Stimulated activated CD4-positive, alpha-beta T cell treated with anti-CD3 and anti-CD28 coated beads, Interleukin-4, amount 100 ng/mL, for 48 hours (primary cell): ENCODE measurements at places on chromosomes 12 and 14.

GRCh38 chr12:124720681-124721500 is 142.8 kb downstream of the SCARB1 start:
- DNase-seq: no peak

DNA sequence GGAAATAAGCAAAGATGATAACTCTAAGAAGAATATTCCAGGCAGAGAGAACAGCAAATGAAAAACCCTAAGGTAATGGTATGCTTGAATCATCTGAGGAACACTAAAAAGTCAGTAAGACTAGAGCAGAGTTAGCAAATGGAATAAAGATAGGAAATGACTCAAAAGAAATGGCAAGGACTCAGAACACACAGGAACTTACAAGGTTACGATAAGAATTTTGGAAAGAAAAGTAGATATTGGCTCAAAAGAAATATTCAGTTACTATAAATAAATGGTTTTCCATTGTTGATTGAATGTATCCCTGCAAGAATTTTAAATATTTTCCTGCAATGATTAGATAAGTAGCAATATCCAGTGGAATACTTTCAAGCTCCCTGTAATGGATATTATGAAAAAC is 705.8 kb downstream of the C12orf50 start:
- no peak for DNase-seq

GRCh38 chr14:57435923-57436322 is 45.5 kb downstream of the NAA30 start:
- DNase-seq: no peak

DNA sequence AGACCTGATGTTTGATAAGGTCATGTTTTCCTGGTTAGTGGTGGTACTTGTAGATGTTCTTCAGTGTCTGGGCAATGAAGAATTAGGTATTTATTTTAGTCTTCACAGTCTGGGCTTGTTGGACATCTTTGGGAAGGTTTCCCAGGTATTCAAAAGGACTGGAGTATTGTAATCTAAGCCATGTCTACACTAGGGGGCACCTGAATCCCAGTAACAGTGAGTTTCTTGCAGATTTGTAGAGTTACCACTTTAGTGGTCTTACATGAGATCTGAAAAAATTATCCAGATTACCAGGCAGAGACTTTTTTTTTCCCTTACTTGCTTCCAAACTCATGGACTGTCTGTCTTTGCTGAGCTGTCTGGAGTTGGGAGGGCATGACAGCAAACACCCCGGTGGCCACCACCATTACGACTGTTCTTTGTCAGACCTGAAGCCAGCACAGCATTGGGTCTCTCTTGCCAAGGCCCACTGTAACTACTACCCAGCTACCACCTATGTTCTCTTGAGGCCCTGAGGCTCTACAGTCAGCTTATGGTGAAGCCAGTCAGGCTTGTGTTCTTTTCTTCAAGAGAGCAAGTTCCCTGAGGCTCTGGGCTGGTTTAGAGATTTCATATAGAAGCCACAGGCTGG is 820.7 kb upstream of the FBXO33 start:
- DNase-seq: no peak

- no peak for DNase-seq
Observed at GRCh38 chr12:120762086-120762485, 36.5 kb downstream of the ACADS start.

GRCh38 chr14:90599748-90600507 is 203.1 kb downstream of the CALM1 start:
- no peak for DNase-seq

GRCh38 chr14:101991352-101991751 is 27.0 kb downstream of the DYNC1H1 start:
- DNase-seq: no peak

DNA sequence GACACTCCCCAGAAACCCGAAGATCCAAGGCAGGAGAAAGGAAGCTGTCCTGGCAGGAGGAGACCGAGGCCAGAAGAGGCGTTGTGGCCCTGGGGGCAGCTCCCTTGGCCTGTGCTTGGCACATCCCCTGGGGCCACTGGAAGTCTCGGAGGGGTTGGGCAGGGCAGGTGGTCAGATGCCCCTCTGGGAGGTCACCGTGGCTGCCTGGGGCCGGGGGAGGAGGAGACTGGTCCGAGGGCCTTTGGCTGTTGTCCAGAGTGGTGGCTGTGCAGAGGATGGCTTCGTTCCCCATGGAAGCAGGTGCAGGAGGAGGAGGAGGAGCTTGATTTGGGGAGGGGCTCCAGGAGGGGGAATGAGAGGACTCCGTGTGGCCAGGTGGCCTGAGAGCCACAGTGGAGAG is 3.3 kb upstream of the NUDT14 start:
- DNase-seq: no peak

- DNase-seq: no peak
Observed at GRCh38 chr14:57388067-57388466, 2.3 kb upstream of the NAA30 start.

DNA sequence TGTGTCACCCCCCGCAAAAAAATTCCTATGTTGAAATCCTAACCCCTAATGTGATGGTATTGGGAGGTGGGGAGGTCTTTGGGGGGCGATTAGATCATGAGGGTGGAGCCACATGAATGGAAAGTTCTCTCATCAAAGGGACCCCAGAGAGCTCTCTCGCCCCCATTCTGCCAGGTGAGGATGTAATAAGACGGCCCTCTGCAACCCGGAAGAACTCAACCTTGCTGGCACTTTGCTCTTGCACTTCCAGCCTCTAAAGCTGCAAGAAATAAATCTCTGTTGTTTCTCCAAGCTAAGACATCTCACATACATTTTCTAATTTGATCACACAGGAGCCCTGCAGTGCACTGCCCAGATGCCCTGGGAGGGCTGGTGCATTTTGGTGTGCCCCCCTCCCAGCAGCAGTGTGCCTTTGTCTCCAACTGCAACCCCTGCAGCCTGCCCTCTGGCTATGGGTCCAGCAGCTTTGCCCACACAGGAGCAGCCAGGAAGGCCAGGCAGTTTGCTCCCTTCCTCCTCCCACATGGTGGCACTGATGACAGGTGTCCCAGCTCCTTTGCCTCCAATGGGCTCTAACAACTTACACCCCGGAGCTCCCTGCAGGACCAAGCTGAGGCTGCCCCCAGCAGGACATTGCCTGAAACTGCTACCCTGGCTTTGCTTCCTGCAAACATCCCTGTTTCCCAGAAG is 59.3 kb downstream of the C14orf132 start:
- no peak for DNase-seq

DNA sequence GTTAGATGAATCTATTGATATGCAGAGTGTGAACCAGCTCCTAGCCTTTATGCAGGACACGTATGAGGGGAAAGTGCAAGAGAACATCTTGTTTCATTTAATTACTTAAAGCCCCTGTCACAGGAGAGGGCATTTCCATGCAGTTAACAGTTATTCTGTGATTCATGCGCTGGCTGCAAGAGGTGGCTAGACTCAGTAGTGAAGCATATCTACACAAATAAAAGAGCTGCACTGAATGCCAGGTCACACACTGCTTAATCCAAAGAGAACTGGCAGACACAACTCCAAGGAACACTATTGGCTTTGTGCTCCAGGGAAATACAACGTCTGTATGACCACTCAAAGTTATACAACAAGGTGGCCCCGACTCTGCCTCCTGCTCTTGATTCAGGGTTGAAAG is 394.1 kb downstream of the C12orf75 start:
- no peak for DNase-seq

DNA sequence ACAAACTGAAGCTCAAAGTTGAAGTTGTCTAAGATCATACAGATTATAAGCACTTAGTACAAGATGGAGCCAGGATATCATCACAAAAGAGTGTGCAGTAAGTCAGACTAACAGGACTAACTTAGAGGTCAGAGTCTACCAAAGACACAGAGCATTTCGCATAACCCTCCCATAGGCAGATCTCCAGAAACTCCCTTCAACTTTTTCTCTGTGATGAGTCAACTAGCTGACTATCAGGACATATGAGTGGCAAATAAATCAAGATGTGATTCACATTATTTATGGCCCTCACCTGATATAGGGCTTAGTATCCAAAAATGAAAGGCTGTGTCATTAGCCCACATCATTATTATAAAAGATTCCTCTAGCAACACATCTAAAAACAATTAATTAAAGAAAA is 484.6 kb downstream of the GALC start:
- no peak for DNase-seq

DNA sequence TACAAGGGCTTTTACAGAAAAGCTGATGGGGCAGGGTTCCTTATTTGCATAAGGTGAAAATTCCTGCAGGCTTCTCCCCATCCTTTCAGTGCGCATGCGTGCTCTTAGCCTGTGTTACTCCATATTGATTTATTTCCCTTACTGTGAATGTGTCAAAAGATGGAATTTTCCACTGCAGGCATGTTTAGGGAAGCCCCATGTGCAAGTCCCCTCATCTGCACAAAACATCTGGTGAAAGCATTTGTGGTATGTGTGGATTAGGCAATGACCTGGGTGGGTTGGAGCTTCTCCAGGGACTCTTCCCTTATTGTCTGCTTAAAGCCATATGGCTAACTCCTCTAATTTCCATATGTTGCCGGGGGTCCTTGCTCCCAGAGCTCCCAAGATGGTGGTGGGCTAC is 912.7 kb upstream of the LRFN5 start:
- DNase-seq: no peak

DNA sequence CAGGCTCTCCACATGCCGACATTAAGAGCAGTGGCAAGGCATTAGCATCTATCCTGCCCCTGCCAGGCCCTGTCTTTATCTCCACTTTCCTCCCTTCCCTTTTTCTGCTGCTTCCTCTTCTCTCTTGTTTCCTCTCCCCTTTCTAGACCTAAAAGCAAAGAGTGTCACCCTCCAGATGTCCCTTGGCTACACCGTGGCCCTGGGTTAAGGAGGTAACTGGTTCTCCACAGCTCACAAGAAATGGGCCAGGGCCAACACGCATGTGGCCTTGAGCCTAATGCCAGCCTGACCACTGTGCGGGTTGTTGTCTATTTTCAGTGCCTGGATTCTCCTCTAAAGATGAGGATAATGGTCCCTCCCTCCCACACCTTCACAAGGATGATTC is 41.7 kb upstream of the DDX11 start:
- no peak for DNase-seq

DNA sequence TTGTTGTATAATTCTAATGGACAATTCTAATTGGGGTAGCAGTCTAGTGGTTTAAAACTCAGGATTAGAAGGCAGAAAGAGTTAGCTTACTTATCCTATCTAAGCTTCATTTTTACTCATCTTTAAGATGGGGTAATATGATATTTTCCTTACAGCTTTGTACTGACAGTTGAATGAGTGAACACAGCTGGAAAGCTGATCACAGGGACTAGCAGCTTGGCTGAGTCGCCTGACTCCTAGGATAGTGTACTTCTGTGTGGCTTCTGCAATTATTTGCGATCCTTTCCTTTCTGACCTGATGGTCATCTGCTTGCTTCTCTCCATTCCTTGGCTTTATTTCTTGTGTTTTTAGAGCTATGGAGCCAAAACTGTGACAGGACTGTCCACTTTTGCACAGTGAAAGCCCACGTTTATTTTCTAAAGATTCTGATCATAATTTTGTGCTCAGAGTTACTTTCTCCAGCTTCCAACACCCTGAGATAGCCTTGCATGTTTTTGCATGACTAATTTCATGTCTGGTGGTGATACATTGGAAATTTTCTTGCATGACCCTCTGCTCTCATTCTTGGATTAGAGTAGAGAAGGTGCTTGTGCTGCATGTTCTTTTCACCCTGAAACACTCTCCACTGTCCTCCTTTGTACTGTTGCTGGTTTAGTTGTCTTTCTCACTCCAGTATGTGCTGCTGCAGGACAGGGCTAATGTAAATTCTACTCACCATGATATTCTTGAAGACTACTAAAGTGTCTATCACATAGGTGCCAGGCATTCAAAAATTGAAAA is 377.0 kb upstream of the ATP2B1 start:
- no peak for DNase-seq

DNA sequence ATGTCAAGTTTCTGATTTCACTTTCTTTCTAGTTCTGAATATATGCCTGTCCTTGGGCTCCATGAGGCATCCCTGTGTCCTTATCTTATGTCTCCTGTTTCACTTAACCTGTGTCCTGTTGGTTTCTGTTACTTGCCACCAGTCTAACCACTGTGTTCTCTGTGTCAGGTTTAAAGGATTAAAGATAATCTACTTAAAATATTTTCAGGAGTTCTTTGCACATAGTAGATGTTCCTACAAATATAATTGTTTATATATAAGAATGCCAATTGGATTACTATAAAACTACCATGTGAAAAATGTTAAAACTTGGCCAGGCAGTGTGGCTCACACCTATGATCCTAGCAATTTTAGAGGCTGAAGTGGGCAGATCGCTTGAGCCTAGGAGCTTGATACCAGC is 406.4 kb downstream of the CCER1 start:
- DNase-seq: no peak

GRCh38 chr14:54475187-54475899 is 13.4 kb downstream of the GMFB start:
- no peak for DNase-seq

GRCh38 chr14:76100236-76100635 is 51.5 kb upstream of the GPATCH2L start:
- DNase-seq: no peak

DNA sequence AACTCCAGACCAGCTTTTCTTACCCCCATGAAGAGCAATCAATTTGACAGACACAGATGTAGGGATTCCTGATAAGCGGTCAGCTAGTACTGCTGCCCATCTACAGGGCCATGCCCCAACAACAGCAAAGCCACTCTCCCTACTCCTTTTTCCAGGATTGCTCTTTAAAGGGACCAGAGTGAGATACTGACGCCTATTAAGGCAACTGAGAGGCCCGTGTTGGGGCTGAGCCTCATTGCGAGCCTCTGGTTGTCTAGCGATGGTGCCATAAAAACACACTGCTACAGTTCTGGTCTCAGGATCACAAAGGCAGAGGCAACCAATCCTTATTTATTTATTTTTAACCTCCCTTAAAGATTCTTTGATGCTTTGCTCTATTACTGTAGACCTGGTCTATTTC is 31.1 kb downstream of the AK7 start:
- DNase-seq: no peak

- DNase-seq: no peak
Observed at GRCh38 chr14:77299771-77300170, 20.9 kb downstream of the POMT2 start.

- DNase-seq: no peak
Observed at GRCh38 chr12:12721814-12722434, 4.8 kb downstream of the CDKN1B start.

- DNase-seq: no peak
Observed at GRCh38 chr14:99578541-99579101, 25.4 kb downstream of the CCDC85C start.

DNA sequence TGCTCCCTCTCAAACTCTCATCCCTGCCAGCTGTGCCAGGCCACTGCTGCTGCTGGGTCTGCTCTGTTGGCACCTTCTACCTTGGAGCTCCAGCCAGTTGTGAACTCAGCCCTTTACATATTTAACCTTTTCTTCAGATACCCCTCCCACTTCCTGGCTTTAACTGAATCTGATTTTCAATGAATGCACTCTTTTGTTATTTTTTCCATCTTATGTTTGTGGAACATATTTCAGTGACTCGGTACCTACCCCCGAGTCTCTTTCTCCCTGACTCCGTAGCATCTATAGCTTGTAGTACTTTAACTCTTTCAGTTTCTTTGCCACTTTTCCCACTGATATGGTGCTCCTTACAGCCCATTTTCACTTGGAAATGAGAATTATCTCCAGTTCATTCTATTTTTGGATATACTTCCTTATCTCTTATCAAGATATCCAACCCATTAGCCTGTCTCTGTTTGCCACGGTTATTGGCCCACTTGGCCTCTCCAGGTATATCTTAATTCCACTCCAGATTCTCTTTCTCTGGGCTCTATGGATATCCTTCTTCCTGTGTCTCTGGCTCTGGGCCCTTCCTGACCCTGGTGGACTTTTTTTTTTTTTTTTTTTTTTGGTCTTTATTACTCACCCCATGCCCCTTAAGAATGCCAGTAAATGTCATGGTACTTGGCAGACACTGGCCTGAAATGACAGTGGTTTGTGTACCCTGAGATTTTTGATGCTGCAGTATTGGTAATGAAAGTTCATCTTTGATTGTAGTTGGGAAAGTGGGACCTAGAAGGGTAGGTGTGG is 62.7 kb downstream of the PELI2 start:
- DNase-seq: no peak
